Muscle of arm (tissue), 14 donors: ENCODE measurements at places on chromosomes 6 and 20. TPM values are rescaled to one million over a fixed set of nuclear protein-coding genes. Genes with fewer than 3 reads are reported as not detected.

GRCh38 chr6:144485531-144485930 is 200.4 kb downstream of the UTRN start:
- DNase-seq: no peak

DNA sequence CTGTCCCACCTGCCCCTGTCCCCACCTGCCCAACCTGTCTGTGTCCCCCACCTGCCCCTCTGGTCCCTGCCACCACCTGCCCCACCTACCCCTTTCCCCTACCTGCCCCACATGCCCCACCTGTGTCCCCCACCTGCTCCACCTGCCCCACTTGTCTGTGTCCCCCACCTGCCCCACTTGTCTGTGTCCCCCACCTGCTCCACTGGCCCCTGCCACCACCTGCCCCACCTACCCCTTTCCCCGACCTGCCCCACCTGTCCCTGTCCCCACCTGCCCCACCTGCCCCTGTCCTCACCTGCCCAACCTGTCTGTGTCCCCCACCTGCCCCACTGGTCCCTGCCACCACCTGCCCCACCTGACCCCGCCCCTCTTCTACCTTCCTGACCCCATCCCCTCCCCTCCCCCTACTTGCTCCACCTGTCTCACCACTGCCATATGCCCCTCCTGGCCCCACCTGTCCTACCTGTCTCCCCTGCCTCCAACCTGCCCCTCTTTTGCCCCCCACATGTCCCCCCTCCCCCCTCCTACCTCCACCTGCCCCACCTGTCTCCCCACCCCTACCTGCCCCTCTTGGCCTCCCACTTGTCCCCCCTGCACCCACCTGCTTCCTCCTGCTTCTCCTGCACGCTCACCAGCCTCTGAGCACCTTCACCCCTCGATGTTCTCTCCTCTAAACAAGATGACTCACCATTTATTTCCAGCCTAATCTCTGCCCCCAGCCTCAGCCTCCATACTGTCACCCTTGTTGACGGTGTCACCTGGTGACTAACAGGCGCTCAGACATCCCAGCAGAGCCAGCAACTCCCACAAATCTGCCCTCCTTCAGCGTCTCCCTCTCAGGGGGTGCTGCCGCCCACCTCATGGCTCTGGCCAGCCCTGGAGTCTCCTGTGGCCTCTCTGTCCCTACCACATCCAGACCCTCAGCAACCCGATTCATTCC is 5.6 kb upstream of the MYT1 start:
- no peak for DNase-seq

DNA sequence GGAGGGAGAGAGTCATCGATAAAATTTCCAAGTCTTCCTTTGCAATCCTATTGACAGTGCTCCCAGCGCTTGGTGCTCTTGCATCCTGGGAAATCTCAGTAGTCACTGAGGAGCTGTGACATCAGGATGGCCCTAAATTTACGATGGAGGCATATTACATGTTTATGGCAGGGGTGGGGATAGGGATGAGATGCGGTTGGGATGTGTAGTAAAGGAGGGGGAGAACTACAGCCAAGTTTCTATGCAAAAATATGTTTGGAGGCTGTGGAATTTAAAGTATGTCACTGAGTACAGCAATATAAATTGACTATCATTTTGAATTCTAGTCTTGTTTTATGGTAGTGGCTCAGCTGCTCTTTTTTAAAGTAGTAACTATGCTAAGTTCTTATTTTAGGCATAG is 544.9 kb downstream of the PKHD1 start:
- no peak for DNase-seq

FHL5 gene
- 2.7 TPM for polyA plus RNA-seq

GRCh38 chr6:168713839-168714238 is 272.9 kb downstream of the SMOC2 start:
- DNase-seq: no peak
